NK-92 treated with Interleukin-12 subunit alpha and Interleukin-12 subunit beta, amount 100 ng/mL, for 24 hours (cell line): ENCODE measurements at places on chromosomes 12 and 14.

DNA sequence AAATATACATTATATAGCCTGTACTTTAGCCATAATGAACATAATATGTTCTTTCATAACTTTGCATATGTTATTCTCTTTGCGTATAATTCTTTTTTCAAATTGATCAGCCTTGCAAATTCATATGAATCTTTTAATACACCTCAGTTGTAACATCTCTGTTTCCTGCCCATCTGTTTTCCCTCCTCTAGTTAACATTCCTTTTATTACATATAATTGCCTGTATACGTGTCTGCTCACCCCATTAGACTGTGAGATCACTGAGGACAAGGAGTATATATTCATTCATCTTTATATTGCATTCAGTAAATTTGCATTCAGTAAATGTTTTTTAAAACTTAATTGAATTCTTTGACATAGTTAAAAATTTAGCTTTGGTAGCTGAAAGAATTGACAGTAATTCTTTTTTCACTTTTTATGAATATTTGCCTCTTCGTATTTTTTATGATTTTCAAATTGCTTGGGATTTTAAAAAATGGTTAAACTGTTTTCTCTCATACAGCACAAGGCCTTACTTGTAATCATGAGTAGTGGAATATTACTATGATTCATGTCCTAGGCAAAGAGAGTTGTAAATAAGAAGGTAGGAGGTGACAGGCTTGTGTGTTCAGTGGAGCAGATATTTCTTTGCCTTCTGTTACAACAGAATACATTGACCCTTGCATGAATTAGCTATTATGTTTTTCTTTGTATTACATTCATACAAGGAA is 32.8 kb upstream of the KLHL42 start:
- no peak for DNase-seq

- no peak for DNase-seq
Measured at GRCh38 chr14:94676495-94677185, 64.4 kb downstream of the SERPINA3 start.

- no peak for DNase-seq
Measured at GRCh38 chr14:24426150-24426911, 3.1 kb downstream of the CBLN3 start.

GRCh38 chr12:45732250-45732649 is 2.7 kb downstream of the ARID2 start:
- no peak for DNase-seq

DNA sequence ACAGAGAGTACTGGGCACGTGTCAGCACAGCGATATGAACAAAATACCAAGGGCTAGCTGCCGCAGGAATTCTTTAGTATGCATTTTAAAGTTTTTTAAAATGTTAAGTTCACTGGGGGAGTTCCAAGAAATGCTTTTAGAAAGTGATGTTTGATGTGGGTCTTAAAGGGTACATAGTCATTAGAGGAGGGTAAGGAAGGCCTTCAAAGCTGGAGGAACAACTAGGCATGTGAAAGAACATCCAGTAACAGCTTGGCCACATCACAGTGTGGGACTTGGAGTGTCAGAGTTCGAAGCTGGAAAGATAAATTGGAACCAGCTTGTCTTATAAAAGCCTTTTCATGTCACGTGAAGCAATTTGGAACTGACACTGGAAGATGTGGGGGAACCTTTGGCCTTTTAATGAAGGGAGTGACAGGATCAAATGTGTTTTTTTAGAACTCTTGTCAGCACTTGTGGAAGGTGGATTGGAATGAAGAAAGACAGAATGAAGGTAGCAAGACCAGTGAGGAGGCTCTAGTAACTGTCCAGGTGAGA is 57.7 kb downstream of the WDR20 start:
- DNase-seq = no peak

- no peak for DNase-seq
Measured at GRCh38 chr14:65840786-65841185, 428.3 kb downstream of the FUT8 start.

GRCh38 chr12:4768341-4768740 is 48.1 kb downstream of the GALNT8 start:
- no peak for DNase-seq

DNA sequence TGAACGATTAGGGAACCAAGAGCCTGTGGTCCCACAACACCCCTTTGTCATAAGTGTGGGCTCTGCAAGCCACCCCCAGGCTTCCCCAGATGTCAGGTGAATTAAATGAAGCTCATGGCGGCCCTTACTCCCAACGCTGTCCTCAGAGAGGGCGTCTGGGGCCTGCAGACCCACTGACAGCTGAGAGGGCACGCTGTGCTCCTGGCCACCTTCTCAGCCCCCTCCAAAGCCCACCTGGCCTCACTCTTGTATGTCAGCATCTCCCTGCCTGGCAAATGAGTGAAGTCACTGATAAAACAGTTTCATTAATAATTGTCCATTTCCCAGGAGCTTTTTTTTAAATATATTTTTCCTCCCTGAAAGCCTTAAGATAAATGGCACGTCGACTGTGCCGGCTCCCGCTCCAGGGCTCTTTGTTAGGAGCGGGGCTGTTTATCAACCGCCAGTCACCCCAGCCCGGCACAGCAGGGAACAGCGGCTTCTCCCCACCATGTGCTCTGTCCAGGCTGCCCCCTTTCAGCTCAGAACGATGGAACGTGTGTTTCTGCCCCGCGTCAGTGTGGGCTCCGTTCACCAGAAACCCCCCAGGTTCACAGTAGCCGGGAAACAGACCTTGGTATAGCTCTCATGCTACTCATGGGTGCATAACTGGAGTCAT is 94.7 kb upstream of the SFSWAP start:
- no peak for DNase-seq

DNA sequence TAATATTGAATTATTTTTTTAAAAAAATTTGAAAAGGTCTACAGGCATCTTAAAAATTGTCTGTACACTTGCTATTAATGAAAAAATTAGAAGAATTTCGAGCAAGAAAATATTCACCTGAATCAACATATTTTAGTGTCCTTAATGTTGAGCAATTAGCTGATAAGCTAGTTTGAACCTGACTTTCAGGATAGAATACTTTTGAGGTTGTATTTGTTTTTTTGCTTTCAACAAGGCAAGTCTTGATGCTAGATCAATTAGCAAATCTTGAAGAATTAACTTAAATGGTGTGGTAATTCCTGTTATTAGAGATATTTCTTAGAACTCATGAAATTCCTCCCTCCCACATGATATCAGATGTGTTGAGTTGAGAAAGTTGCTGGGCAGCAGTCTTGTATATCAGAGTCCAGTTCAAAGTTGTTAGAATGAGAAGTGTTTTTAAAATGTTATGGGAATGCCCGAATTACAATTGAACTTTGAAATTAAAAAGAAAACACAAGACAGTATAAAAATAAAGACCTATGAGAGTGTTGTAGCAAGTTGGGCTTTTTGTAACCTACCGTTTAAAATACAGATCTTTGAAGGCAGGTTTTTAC is 119.2 kb downstream of the TRMT5 start:
- no peak for DNase-seq

- no peak for DNase-seq
Measured at GRCh38 chr12:46442738-46443137, 70.2 kb upstream of the SLC38A2 start.

- DNase-seq = no peak
Measured at GRCh38 chr14:33846100-33846824, 104.6 kb downstream of the EGLN3 start.

DNA sequence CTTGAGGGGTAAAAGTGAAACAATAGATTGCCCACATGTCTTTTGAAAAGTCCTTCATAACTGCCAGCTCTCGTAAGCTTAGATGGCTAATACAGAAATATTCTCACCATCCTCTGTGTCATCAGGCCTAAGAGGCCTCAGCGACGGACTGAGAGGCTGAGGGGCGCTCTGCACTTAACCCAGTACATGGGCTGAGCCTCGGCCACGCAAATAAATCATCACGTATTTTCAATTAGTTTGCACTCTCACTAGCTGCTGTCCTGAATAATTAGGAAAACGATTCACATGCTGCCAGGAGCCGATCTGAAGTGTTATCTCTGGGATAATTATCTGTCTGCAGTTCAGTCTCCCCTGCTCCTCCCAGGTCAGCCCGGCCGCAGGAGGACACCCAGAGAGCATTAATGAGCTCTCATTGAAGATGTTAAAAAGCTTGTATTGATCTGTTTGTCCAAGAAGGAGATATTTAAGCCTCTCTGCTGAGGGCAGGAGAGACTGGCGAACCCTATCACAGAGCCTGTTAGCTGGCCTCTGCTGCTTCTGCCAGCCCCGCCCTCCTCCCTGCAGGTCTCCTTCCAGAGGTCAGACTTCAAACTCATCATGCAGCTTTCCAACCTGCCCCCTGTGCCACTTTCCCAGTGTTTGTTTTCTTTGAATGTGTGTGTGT is 1051.3 kb downstream of the VRK1 start:
- DNase-seq = no peak

- DNase-seq = no peak
Measured at GRCh38 chr12:8661016-8661415, 1.6 kb downstream of the MFAP5 start.

- DNase-seq = no peak
Measured at GRCh38 chr12:132439333-132439904, 50.5 kb upstream of the FBRSL1 start.

GRCh38 chr14:25848601-25849000 is 749.2 kb downstream of the NOVA1 start:
- DNase-seq = no peak

GRCh38 chr14:33934043-33934750 is 16.7 kb downstream of the EGLN3 start:
- DNase-seq = no peak

- DNase-seq = no peak
Measured at GRCh38 chr14:88352698-88353097, 29.6 kb upstream of the KCNK10 start.

DNA sequence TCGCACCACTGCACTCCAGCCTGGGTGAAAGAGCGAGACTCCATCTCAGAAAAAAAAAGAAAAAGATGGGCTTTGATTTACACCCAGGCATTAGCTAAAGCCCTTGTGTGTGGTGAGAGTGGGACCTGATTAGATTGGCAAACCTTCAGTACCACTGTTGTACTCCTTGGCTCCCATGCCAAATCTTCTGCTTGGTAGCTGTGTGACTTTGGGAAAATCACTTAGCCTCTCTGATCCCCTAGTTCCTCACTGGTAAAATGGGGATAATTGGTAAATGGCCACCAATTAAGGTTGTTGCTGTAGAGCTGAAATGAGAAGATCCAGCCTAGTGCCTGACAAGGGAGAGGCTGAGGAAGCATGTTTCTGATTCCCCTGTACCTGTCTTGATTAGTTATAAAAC is 63.7 kb downstream of the SLC25A47 start:
- DNase-seq = no peak

DNA sequence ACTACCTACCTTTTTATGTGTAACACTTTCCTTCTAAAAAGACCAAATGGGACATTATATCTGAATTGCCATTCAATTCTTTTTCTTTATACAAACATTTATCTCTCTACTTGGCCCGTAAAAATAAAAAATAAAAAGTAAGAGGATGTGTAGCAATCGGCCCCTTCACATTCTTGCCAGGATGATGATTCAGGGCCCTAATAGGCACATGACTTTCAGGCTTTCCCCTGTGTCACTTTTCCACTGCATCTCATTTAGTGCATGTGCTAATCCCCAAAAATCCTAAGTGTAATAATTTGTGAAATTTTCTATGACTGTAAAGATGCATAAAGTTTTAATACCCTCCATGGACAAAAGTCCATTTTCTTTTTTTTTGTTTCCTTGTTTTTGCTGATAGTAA is 23.0 kb upstream of the ATP2B1 start:
- DNase-seq = no peak

DNA sequence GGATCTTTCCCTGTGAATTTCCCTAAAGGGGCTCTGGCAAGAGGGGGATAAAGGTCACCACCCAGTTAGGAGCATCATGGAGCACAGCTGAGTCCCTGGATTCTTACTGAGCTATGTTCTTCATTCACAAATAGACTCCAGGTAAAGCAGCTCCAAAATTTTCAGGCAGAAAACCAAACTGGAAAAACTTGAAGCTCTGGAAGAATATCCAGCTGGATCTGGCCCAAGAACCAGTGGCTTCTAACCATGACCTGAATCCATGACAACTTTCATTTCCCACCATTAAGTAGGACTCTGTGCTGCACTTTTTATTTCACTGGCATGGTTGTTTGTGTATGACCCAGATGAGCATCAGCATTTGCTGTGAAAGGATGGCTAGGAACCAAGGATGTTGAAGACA is 180.4 kb upstream of the FKBP4 start:
- no peak for DNase-seq

DNA sequence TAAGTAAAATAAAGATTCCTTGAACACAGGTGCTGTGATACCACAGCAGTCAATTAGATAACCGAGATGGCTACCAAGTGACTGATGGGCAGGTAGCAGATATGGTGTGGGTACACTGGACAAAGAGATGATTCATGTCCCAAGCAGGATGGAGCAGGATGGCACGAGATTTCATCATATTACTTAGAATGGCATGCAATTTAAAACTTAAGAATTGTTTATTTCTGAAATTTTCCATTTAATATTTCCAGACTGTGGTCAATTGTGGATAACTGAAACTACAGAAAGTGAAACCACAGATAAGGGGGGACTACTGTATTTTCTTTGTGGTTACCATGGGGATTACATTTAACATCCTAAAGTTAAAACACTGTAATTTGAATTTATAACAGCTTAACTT is 7.5 kb upstream of the ZFP36L1 start:
- DNase-seq = no peak

- DNase-seq = no peak
Measured at GRCh38 chr12:77850698-77851097, 20.0 kb downstream of the NAV3 start.

GRCh38 chr12:85559127-85559526 is 277.1 kb downstream of the RASSF9 start:
- no peak for DNase-seq

DNA sequence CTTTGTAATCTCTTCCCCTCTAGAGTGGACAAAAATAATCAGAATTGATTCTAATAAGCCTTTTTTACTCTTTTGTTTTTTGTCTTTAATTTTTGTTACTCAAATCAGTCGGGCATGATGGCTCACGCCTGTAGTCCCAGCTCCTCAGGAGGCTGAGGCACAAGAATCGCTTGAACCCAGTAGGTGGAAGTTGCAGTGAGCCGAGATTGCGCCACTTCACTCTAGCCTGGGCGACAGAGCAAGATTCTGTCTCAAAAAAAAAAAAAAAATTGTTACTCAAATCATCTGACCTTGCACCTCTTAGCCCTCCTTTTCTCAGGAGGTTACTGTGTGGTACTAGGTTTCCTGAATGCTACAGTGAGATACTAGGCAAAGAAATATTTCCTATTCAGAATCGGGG is 280.6 kb downstream of the PDZRN4 start:
- no peak for DNase-seq

DNA sequence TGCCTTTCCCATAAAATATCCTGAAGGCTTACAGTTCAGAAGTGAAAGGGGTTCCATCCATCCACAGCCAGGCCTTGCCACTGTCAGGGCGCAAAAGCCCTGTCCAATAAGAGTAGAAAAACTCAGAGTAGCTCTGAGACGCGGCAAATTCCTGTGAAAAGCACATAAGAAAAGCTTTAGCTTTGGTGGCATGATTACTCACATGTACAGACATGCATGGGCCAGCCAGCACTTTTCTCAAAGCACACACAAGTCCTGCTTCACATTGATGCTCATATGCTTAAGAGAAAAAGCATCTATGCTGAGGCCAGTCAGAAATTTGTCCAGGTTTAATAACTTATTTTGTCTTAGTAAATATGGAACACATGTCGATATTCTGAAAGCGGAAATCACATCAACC is 25.5 kb downstream of the CLEC1A start:
- no peak for DNase-seq
